ENCODE measurements at places on chromosomes 2 and 18.

GRCh38 chr2:138741851-138742250 is 38.3 kb downstream of the NXPH2 start:
- no peak for DNase-seq

DNA sequence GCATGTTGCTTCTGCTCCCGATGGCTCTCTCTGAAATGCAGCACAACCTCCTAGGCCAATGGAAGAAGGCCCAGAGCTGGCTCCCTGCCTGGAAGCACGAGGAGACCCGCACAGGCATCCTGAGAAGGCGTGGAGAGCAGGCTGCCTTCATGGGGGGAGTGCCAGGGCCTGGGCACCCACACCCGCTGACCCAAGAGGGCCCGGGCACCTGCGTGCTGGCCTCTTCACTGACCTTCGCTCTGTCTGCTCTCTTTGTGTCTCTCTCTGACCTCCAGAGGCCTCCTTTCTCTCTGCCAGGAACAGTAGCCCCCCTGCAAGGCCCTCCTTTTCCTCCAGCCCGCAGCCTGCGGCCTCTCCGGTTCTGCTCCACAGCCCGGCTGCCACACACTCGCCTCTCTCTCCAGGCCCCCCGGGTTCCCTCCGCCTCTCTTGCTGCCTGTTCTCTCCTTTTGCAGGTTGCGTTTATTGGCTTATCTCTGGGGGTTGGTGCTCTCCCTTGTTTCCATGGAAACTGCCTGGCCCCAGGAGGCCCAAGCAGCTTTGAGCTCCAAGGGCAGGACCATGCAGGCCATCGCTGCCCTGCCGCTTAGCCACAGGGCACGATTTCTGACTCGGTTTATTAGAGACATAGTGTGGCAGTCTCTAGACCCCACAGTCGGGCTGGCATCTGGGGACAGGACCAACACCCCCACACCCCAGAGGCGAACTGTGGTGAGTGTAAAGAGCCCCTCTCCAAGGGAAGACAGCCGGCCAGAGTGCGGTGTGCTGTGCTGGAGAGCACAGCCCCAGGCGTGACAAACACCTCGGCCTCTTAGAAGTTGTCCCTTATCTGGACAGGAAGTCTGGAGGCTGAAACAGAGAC is 1.7 kb downstream of the MZT2B start:
- DNase-seq: no peak

DNA sequence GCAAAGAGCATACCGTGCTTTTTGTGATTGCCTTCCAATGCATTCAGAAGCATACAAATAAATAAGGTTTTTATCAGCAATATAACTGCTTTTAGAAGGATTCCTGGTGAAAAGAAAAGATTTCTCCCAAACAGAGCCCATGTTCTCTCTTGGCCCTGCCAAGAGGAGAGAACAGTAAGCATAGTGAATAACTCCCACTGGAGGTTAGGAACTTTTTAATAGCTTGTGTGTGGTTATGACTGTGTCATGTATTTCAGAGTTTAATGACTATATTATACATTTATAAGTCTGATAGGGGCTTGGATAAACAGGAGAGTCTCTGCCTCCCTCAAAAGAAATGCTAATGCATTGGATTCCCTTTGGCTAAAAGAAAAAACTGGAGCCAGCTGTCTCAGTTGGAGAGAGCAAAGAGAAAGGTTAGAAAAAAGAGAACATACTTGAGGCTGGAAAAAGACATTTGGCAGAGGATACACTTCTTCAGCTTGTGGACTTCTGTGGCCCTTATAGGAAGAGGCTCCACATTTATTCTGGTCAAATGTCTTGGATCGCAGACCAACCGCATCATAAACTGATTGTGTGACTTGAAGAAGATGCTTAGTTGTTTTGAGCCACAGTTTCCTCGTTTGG is 63.0 kb upstream of the SPRED2 start:
- no peak for DNase-seq

DNA sequence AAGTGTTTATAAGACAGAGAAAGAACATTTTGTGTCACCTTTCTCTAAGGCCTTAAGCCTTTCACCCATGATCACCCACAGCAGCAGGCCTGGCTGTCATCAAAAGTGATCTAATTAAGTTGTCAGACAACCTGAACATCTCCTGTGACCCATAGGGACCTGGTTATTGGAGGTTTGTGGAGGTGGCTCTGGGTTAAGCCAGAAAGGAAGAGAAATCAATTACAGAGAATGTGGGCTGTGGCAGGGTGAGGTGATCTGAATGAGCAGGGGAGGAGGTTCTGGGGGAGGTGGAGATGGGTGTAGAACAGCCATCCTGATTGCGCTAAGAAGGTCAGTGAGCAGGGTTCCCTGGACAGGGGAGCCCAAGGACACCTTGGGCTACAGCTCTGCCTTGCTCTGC is 170.8 kb downstream of the FSHR start:
- DNase-seq: no peak

- peak; percentile 96 for DNase-seq
These were observed at the start of gene C2orf68 for GRCh38 chr2:85611705-85612587. TSS of gene C2orf68 (minus strand) at chr2:85612066. CDS start at chr2:85611984, 82 bp downstream.

- peak; percentile 44 for DNase-seq
These were observed 12.2 kb upstream of the ATP6V1B1 start for GRCh38 chr2:70923378-70924015.

DNA sequence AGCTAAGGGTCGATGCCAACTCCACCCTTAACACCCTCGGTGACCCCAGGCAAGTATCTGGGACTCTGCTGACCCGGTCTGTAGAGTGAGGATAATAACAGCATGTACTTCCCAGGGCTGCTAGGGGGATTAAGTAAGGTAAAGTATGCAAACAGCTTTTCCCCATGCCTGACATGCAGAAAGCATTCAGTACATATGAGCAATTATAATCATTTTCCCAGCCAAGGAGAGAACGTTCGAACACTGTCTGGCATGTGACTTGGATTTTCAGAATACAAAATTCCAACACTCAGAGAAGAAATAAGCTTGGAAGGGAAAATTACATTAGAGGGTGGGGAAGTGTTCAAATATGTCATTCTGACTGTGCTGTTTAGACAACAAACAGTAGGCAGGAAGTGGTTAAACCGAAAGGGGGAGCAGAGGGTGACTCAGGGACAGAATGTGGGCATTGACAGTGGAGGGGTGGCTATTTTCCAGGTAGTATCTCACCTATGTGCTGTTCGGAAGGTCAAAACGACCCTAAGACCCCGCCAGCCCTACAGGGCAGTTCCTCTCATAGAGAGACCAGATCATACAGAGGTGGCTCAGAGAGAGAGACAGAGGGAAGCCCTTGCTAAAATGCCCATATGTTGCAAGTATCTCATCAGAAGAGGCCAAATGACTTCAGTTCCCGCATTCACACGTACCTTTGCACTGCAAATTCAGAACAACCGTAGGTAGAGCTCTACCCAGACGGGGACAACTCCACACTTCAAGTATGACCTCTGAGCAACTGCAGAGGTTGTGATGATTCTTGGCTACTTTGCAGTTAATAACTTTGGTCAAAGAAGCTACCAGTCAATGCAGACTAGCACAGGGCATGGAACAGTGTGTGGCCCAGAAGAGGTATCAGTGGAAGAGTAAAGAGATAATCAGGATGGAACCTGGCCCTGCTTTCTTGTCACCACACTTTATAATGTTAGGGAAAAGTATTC is 14.8 kb downstream of the ASPRV1 start:
- DNase-seq: no peak

DNA sequence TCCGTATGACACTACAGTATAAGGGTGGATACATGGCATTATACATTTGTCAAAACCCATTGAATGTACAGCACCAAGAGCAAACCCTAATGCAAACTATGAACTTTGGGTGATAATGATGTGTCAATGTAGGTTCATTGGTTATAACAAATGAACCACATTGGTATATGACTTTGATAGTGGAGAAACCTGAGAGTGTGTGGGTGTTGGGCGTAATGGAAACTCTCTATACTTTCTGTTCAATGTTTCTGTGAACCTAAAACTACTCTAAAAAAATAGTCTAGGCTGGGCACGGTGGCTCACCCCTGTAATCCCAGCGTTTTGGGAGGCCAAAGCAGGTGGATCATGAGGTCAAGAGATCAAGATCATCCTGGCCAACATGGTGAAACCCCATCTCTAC is 6.5 kb upstream of the ACTG2 start:
- DNase-seq: no peak

DNA sequence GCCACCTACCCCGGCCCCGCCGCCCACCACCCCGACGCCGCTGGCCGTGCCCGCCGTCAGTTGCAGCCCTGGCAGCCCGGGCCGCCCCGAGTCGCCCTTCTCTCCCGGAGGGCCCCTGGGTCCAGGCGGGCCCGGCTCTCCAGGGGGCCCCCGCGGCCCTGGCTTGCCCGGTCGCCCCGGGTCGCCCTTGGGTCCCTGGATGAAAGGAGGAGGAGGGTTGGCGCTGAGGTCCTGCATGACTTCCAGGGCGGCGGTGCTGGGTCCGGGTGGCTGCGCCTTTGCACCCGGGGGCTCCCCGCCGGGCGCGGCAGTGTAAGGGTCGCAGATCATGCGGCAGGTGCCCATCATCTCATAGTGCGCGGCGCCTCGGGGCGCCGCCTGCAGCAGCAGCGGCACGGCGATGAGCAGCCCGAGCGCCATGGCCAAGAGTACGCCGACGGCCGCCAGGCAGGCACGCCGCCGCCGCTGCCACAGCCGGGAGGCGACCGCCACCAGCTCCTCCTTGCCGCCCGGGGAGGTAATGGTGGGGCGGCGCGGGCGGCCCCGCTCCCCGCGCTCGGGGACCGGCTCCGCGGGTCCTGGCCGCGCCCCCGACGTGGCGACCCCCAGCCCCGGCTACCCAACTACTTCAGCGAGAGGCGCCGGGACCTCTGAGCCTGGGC is 570 bp downstream of the C1QL2 start:
- no peak for DNase-seq

DNA sequence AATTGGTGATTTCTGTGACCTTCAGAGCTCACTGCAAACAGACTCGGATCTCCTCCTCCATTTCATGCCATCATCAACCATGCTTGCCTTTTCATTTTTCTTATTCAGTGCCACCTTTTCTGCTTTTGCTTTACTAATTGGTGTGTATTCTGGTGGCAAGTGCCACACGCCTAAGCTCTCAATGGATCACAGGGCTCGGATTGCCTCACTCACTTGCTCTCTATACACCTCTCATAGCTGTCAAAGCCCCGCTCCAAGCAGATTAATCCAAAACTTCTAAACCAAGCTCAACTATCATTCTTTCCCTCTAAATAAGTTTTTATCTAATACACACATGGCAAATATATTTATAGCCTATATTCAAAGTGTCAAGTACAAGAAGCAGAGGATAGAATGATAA is 86.4 kb downstream of the PLEKHM3 start:
- DNase-seq: no peak

DNA sequence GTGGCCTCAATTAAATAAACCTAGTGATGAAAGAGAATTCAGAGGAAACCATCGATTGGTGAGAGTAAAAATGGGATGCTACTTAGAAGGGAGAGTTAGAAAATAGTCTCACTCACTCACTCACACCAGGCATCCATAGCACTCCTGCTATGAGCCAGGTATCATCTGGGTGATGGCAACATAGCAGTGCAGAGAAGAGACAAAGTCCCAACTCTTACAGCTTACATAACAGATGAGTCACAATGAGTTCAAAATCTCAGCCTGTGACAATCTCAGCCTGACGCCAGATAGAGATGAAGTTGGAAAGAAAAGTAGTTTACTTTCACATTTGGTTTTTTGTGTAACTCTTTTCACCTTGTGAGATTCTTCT is 55.4 kb upstream of the THOC1 start:
- DNase-seq: no peak
